ENCODE measurements at places on chromosomes 13 and 19. TPM values are rescaled to one million over a fixed set of nuclear protein-coding genes. Genes with fewer than 3 reads are reported as not detected.

- DNase-seq: no peak
Observed at GRCh38 chr19:14066134-14066533, 4.3 kb upstream of the PALM3 start.

VN1R4 gene
- not detected for polyA plus RNA-seq

CEACAM20 gene
- polyA plus RNA-seq: not detected

IL11 gene
- 0.40 TPM for polyA plus RNA-seq

DNA sequence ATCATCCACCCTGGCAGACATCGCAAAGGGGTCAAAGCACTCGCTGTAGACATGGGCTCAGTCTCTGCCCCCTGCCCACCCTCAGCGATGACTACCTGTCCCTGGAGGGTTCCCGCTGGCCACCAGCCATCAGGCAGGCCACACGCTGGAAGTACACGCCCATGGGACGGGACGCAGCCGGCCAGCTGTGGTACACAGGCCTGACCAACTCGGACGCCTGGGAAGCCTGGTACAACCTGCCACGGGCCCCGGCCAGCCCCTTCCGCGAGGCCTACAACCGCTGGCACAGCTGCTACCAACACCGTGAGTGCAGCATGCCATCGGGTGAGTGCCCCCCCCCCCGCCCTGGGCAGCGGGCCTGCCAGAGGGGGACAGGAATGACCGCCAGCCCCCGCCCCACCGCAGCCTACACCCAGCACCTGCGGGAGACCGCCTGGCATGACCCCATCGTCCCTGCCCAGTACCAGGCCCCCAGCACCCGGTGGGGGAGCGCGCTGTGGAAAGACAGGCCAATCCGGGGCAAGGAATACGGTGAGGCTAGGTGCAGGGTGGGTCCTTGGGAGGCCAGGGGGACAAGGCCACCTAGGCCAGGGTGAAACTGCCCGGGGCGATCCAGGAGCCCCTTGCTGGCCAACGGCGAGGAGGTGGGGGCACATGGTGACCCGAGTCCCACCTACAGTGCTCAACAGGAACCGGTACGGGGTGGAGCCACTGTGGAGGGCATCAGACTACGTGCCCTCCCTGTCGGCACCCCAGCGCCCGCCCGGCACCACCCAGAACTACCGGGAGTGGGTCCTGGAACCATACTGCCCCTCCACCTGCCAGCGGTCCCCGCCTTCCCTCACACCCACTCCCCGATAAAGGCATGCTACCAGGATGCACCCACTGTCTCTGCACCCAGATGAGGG, 4.4 kb downstream of the TEKTIP1 start:
- DNase-seq: no peak

GRCh38 chr19:47228937-47229675, 1.9 kb downstream of the BBC3 start:
- no peak for DNase-seq

DNA sequence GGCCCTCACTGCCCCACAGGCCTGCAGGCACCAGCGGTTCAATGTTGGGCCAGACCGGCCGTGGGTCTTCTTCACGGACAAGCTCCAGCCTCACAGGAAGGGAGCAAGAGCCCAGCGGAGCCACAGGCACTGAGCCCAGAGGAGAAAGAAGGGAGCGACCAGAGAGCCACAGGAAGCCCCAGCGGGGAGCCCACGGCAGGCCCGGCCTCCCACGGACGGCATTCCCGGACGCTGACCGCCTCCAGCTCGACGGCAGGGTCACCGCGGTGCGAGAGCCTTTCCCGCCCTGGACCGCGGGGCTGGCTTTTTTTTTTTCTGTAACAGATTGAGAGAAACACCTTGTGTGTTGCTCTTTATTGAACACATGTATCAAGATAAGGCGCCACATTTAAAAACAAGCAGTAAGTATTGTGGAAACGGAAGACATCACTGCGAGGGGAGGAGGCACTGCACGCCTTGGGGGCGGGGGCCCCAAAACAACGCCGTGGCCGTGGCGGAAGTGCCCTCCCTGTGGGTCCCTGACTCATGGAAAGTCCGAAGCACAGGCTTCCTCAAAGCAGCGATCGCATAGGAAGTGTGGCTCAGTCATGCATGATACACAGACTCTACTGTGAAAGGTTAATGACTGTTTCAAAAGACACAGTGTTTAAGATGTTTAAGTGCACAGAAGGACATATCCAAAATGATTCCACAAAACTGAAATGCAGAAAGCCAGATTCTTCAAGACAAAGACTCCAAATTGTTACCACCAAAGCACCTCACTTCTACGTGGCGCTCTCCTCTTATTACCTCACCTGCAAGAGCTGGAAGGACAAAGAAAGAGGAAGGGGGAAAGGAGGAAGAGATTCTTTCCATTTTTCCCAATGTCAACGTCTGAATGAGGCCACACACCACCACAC, 3.5 kb downstream of the RASA3 start:
- DNase-seq: peak; percentile 48

NCAN gene
- 0.16 TPM for polyA plus RNA-seq

AKAP11 gene
- 23.2 TPM for polyA plus RNA-seq

RNASEH2A gene
- 17.3 TPM for polyA plus RNA-seq

DNA sequence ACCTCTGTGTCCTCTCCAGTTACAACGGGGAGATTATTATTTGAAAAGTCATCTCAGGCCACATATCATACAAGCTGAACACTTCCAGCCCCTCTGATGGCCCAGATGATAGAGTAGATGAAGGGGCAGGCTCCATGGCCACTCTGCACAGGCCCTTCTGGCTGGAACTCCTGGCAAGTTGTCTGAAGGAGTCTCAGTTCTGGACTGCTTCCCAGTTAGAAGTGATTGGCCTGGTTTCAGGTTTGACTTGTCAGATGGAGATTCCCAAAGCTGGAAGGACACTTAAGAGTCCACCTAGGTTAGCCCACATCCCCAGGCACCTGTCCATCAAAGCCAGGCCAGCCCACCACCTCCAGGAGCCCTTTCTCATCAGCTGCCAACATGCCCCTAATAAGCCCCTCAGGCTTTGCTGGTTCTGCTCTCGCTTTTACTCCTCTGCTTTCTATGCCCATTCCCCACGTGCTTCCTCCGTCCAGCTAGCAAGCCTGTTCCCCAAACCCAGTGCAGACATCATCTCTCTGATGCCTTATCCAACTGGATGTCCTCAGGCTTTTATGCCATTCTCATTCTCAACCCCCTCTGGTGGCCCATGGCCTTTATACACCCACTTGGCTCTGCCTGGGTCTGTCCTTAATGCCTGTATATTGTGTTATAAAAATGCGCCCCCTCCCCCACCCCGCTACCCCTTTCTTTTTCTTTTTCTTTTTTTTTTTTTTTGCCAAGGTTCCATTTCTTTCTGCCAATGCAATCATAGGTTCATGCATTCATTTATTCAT, 56.5 kb downstream of the HSPH1 start:
- no peak for DNase-seq

DNA sequence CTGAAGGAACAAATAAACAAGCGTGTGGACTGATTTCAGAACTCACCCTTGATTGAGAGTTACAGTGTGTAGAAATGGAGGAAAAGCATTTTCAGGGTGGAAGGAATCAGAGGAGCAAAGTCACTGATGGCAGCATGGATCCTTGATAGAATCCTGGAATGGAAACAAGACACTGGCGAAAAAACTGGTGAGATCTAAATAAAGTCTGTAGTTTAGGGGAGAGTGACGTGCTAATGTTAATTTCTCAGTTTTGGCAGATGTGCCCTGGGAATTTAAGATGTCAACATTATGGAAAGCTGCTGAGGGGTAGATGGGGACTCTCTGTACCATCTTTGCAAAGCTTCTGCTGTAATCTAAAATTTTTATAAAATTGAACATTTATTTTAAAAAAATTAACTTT, 378.0 kb downstream of the UQCRFS1 start:
- no peak for DNase-seq

GRCh38 chr13:65594298-65594781, 1635.8 kb downstream of the PCDH9 start:
- peak; percentile 57 for DNase-seq
